ENCODE measurements at places on chromosomes 7 and 10.

DNA sequence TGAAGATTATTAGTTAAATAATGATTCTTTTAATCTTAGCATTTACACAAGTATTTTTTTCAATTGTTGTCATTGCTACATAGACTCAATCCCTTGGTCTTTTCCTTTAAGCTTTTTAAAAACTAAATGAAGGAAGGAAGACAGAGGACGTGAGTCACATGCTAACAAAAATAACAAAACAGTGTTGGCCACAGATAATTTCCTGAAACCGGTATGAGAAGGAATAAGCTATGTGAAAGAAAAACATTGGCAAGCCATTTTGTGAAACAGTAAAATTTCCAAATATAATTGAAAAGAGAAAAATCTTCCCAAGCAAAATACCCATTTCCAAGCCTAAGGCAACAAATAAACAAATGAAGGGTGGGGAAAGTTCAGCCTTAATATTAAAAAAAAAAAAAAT is 223.0 kb downstream of the AHR start:
- no peak for DNase-seq

- no peak for DNase-seq
These were observed 31.5 kb upstream of the NPFFR1 start for GRCh38 chr10:70315276-70315675.

GRCh38 chr7:86598721-86599120 is 45.0 kb upstream of the GRM3 start:
- no peak for DNase-seq

DNA sequence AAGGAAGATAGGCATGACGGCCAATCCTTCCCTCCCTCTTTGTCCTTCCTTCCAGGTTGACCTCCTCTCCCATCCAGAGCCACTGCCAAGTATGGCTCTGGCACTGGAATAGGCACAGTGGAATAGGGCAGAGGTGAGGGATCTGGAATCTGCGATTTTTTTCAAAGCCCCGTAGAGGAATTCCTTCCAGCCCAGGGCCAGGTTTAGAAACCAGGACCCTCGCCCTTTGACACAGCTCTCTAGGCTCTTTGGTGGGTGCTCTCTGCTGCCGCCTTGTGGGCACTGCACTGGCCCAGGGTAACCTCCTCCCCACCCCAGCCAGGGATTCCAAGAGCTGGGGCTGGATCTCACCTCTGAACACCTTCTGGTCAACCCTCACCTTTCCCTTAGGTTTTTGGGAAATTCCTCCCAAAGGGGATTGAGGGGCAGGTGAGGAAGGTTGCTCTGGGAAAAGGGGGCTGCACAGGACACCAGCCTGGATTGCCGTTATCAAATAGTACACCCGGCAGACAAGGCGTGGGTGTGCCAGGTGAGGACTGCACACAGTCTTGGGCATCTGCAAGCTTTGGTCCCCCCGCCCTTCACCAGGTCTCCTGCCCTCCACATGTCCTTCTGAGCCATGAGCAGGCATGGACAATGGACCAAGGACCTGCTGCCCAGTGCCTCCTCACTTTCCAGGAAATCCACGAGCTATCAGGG is 22.8 kb downstream of the C10orf105 start:
- DNase-seq, result no peak

DNA sequence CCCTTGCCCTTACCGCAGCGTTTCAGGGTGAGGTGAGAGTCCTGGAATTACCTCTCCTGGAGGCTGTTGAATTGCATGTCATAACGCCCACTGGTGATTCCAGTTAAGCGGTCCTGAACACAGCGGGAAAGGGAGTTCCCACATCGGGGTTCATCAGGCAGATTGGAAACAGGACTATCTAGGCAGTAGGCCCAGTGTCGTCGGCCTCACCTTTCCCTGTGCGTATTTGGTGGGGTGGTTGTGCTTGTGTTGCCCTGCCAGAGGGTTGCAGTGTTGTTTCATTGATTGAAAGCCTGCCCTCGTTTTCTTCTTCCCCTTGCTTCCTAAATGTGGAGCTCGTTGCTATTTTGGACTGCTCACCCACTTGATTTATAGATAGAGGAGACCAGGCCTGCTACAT is 10.6 kb upstream of the SUN1 start:
- DNase-seq, result no peak
